ENCODE measurements at places on chromosomes 13 and 19.
A peak's percentile ranks its signal among the peaks of the same experiment; 100 is the strongest.

DNA sequence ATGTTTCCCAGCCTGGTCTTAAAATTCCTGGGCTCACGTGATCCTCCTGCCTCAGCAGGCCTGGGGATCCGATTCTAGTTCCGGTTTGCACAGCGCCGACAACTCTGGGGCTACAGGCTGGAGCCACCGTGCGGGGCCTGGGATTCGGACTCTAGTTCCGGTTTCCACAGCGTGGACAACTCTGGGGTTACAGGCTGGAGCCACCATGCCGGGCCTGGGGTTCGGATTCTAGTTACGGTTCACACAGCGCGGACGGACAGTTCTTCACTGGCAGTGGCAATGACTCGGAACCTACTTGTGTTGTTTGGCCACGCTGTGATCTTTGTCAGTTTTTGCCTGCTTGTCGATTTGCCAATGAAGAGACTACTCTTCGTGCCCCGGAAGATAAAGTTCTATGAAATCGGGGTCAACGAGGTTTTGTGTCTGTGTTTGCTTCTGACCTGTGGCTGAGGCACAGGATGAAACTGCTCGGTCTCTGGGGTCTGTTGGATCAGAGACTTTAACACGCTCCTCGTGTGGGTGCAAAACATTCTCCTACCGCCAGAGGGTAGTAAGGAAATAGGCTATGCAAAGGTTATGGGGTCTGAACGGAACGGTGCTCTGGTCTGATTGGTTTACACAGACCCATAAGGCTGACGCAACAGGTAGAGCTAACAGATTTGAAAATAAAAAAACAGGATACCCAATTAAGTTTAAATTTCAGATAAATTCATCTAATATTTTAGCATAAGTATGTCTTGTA lies 12.1 kb upstream of the ZSCAN1 start:
- peak; percentile 51 for DNase-seq

DNA sequence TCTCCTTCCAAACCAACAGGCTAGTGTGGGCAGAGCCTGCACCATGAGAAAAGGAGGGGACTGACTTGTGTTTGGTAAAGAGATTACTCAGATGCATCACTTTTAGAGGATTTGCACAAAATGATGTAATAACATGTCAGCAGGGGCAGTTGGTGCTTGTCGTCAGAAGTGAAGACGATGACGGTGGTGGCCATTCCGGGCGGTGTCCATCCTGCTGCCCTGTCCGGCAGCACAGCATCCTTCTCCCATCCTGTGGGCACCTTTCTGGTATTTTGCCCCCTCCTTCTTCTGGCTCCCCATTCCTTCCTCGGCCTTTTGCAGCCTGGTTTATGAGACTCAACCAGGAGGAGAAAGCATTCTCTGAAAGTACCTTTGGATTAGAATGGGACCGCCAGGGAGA lies 160.1 kb downstream of the TEX29 start:
- no peak for DNase-seq

- peak; percentile 84 for DNase-seq
Measured at GRCh38 chr13:30307194-30307970, at the start of gene KATNAL1. Gene KATNAL1, minus strand, starts transcription at chr13:30307551. Its CDS starts 23,774 bp downstream, at chr13:30283777.

DNA sequence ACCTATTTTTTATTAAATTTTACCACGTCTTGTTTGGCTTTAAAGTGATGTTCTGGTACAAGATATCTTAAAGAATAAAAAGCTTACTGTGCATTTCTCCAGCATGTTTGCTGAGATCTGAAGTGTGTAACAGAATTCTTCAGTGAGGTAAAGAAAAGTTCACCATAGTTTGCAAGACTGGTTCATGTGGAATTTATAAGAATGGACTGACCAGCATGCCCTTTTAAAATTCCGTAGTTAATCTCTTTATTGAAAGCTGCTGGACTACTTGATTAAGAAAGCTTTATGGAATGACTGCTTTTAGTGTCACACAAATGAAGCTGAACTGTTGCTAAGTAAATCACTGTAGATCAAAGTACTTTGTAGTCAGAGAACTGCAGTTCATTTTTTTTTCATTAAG lies 119.2 kb downstream of the GPC6 start:
- no peak for DNase-seq

DNA sequence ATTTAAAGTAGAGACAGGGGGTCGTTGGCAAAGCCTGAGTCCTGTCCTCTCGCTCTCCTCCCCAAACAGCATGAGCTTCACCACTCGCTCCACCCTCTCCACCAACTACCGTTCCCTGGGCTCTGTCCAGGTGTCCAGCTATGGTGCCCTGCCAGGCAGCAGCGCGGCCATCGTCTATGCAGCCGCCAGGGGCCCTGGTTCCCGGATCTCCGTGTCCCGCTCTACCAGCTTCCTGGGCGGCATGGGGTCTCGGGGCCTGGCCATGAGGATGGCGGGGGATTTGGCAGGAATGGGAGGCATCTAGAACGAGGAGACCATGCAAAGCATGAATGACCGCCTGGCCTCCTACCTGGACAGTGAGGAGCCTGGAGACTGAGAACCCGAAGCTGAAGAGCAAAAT lies 1117.2 kb upstream of the MIR17HG start:
- no peak for DNase-seq

GRCh38 chr13:112990783-112991182 lies 21.8 kb downstream of the MCF2L start:
- DNase-seq = no peak

- no peak for DNase-seq
Measured at GRCh38 chr13:44855860-44856259, 133.4 kb downstream of the NUFIP1 start.

GRCh38 chr13:69857183-69857821 lies 250.3 kb upstream of the ATXN8OS start:
- no peak for DNase-seq

DNA sequence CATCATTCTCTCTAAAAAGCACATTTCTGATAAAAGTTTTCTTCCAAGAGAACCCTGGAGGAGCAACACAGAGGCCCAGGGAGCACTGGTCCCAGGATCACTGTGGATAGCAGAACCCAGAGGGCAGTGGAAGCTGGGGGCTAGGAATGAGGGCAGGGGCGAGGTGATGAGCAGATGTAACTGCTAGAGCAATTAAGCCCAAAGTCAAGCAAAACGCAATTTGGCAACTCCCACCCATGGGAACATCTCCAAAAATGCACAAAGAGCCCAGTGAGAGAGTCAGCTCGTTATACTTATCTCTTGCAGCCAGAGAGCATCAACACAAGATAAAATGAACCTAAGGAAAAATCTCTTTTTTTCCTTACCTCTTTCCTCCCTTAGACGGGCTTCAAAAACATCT lies 284.2 kb downstream of the TBC1D4 start:
- no peak for DNase-seq

DNA sequence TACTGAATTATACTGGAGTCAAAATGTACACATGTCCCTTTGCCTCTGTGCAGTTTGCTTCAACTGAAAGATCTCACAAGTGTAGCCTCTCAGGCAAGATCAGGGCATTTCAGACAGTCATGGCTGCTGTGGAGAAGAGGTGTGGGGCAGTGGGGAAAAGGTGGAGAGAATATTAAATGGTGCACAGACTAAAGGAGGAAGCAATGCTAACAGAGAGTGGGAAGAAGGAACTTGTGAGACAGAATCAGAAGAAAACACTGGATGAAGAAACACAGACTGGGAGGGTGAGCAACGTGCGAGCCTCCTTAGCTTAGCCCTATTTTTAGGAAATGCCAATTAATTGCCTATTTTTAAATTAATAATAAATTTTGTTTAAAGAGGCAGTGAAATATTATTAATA lies 49.6 kb upstream of the RAP2A start:
- no peak for DNase-seq

DNA sequence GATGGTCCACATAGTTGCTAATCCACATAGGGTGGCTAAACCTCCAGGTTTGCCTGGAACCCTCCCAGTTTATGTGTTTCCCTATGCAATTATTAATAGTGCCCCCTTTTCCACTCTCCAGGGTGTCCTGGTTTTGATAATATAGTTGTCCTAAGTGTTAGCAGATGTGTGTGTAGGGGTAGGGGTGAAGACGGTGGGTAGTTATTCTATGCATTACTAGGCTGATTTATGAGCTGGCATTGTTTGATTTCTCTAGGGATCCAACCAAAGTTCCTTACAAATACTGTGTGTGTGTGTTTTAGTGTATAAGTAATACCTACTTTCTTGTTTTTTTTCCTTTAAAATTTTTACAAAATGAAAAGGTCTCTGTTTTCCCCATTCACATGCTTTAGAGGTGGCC lies 21.1 kb downstream of the GTF2F2 start:
- no peak for DNase-seq

GRCh38 chr19:4304538-4305256 lies at the start of gene FSD1:
Gene FSD1, plus strand, starts transcription at chr19:4304598. Its CDS starts 149 bp downstream, at chr19:4304747.
- peak; percentile 83 for DNase-seq

DNA sequence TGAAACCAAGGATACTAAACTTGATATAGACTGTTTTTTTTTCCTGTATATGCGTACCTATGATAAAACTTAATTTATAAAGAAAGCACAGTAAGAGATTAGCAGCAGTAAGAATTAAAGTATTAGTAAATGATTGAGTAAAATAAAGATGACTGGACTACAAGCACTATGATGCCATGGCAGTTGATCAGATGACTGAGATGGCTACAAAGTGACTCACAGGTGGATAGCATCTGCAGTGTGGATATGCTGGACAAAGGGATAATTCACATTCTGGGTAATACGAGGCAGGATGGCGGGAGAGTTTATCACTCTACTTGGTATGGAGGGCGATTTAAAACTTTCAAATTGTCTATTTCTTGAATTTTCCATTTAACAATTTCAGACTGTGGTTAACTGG lies 11.8 kb downstream of the HTR2A start:
- DNase-seq = no peak

GRCh38 chr13:85536706-85537105 lies 262.5 kb downstream of the SLITRK6 start:
- DNase-seq = no peak

DNA sequence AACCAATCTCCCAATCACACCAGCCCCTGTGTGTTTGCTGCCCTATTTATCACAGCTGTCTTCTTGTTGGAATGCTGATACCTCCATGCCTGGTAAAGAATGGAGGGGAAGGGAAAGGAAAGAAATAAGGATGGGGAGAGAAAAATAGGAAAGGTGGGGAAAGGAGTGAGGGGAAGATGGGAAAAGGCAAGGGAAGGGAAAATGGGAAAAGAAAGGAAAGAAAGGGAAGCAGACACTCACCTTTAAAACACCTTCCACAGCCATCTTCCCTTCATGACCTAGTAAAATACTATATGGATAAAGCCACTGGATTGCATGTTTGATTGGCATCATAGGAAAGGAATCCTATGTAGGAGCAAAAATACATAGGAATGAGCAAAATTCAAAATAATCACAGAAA lies 77.8 kb downstream of the VWA8 start:
- DNase-seq = no peak

- DNase-seq = no peak
Measured at GRCh38 chr13:24225062-24225461, 64.5 kb downstream of the SPATA13 start.

GRCh38 chr19:21264416-21264815 lies 64.8 kb downstream of the ZNF708 start:
- DNase-seq = no peak

GRCh38 chr13:21065686-21066085 lies 4.3 kb upstream of the LATS2 start:
- no peak for DNase-seq

DNA sequence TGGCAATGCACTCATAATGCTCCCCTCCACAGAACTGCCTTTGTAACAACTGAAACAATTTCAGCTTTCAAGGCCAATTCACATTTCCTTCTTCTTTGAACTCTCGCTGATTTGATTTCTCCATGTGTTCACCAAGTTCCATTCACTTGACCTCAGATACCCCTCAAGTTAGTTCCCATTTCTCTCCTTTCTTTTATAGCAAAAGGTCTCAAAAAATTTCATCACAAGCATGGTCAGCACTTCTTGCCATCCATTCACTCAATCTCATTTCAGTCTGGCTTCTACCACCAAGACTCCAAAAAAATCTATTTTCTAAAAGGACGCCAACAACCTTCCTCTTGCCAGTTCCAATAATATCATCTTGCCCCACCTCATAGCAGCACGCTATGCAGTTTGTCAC lies 135.7 kb downstream of the DIAPH3 start:
- no peak for DNase-seq

DNA sequence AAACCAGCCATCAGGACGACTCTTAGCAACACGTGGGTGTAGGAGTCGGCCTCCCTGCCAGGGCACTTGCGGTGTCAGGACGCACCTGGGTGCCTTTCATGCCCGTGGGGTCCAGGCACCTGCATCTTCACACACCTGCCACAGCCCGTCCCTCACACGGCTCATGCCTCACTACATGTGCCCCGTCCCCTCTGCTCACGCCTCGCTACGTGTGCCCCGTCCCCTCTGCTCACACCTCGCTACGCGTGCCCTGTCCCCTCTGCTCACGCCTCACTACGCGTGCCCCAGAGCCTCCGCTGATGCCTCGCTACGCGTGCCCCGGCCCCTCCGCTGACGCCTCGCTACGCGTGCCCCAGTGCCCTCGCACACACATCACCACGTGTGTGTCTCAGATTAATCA lies 58.0 kb upstream of the F7 start:
- no peak for DNase-seq

DNA sequence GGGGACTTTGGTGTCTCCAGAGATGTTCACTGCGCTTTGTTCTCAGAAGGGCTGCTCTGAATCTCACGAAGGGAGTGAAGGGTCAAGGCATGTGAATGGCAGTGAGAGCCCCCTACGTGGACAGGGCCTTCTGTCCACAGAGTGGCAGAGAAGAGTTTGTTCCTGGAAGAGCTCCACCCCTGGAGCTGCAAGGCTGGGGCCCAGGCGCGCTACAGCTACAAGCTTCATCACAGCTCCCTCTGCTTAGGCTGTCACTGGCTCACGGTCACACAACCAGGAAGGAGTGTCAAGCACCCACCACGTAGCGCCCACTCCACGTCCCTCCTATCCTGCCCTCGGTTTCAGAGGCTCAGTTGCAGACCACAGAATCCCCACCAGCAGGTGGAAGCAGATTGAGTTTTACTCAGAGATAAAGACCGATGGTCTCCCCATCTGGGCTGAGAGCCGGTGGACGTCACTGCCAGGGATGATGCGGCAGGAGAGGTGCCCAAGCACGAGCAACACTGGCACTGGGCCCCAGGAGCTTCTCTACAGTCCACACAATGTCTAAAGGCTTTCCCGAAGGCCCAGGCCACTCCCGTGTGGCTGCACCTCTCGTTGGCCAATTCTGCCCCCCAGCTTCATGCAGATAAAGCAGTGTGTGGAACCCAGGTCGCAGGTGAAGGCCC lies 23.0 kb upstream of the TFDP1 start:
- no peak for DNase-seq

- DNase-seq = no peak
Measured at GRCh38 chr13:75703769-75704168, 67.6 kb downstream of the LMO7 start.

DNA sequence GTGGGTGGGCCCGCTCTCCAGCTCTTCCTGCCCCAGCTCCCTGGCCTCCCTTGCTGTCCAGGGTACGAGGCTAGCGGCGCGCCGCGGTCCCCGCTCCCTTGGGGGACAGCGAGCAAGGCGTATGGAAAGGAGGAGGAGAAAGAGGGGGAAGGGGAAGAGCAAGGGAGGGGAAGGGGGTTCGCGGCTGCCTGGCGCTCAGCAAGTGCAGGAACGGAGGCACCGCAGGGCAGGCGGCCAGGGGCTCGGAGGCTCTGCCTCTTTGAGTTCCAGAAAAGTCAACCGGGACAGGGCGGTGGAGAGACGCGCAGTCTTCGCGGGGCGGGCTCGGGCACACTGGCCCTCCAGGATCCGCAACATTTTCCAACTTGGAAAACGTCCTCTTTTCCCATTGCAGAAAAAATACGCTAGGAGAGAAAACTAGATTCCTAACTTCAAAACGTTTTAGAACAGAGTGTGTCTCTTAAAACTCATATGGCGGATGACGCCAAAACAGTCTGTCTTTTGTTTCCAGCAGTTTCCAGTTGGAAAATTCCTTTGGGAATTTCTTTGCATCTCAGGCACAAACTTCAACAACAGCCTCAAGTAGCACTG lies 23.1 kb upstream of the TNFRSF19 start:
- no peak for DNase-seq

- DNase-seq = no peak
Measured at GRCh38 chr13:40164133-40164532, 502.3 kb downstream of the FOXO1 start.

Measured in activated naive CD4-positive, alpha-beta T cell treated with anti-CD3 and anti-CD28 coated beads, Interleukin-2, amount 10 ng/mL, durations not matched to agents 7 days and 5 days (primary cell).